ENCODE measurements at places on chromosomes 2 and 18.

DNA sequence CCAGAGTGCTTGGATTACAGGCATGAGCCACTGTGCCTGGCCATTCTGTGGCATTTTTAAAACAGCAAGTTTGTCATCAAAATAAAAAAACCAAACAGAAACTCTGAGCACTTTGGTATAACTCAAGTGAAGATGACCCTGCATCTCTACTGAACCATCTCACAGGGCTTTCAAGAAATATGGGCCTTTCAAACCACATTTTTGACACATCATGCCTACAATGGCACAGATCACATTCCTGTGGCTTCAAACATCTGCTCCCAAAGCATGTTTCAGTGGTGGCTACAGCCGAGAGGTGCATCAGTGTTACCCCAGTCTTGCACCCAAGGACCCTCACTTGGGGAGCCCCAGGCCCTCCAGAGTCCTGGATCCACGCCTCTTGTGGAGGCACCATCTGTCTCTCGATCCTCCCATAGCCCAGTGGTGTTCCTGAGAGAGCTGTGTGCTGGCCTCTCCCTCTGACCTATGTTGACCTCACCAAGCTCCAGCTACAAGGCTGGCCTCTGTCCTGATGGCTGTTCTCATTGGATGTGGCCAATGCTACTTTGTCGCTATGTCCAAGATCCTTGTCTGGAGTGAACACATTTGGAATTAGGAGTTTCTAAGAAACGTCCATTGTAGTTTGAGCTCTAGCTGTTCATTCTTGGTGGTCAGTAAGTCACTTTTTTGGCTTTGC, 55.2 kb upstream of the RALBP1 start:
- no peak for DNase-seq

DNA sequence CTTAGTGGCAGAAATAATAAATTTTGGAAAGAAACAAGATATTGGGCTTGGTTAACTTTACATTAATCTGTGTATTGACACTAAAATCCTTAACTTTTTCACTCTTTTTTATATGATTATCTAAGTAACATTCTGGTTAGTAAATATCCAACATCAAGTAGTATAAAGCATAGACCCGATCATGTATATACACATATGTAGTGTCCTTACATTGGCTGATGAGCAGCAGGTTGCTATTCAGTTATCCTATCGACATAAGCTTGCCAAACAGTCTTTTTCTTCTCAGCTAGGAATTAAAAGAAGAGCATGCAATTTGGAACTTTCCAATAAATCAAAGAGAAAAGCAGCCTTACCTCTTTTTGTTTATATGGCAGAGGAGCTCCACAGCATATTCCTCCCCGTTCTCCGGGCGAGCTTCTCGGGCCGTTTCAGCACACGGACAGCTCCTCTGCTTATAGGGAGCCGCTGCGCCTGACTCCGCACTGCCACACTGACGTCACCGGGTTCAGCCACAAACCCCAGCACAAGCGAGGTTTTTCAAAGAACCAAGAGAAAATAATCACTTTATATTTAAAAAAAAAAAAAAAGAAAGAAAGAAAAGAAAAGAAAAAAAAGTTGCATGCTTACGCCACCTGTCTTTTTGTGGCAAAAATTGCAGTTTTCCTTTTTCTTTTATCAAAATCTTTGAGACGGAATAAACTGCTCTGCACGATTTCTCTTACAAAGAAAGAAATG, at the start of gene SCG2:
SCG2 (minus strand) TSS at position 430 of the 735 bp plus-strand sequence. CDS start 3,079 bp downstream, outside the sequence.
- DNase-seq, result peak; percentile 12

- DNase-seq, result no peak
Measured at GRCh38 chr18:80107426-80107825, 1.6 kb upstream of the ADNP2 start.

GRCh38 chr2:98093611-98094010, 6.6 kb downstream of the VWA3B start:
- DNase-seq, result no peak

GRCh38 chr2:27264753-27265535, 2.1 kb upstream of the SLC30A3 start:
- DNase-seq, result peak; percentile 67

DNA sequence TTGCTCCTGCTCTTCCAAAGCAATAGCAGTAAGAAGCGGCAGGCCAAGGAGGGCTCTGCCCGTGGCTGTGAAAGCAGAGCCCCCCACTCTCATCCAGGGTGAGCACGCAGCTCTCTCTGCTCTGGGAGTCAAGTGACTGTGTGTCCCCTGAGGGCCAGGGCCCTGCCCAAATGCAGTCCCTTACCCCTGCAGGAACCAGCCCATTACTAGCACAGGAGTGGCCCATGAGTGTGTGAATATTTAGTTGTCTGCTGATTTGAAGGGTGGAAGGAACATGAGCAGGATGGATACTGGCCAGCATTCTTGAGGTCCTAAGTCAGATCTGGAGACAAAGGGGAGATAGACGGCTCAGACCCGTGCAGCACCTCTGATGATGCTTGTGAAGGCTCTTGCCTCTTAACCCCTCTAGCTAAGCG, 69.7 kb upstream of the FOSL2 start:
- no peak for DNase-seq

DNA sequence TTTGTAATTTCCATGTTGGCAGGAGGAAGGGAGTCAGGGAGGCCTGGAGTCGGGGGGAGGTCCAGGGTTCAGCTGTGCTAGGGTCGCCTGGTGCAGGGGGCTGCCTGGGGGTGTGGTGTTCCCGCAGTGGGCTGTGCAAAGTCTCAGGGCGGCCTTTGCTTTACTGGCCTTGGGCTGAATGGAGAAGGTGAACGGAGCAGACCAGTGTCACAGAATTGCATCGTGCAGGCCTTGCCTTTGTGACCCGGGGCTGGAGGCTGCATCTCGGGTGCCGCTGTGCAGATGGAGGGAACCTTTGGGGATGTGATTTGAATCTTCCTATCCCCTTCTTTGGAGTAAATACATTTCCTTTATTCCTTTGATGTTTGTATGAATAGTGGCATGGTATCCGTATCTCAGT, 8.8 kb downstream of the SNTG2 start:
- DNase-seq, result no peak

- DNase-seq, result no peak
Measured at GRCh38 chr2:232240906-232241305, 137.6 kb upstream of the ALPP start.

GRCh38 chr2:207464007-207464406, 65.8 kb upstream of the CREB1 start:
- DNase-seq, result no peak

GRCh38 chr2:21050164-21050563, 6.3 kb upstream of the APOB start:
- DNase-seq, result no peak

DNA sequence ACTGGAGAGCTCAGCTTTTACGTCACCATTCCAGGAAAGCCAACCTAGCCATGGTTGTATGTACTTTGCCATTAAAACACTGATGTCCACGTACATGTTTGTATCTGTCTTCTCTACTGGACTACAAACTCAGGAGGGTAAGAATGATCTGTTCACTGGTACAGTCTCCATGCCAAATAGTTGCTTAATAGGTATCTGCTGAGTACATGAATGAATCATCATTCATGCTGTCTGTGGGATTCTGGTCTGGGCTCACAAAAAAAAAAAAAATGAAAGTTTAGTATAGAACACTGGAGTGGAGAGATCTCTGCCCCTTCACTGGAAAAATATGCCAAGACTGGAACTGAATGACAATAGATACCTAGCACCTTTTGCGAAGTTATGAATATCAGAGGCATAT, 102.6 kb upstream of the ITGA4 start:
- no peak for DNase-seq

GRCh38 chr18:11996190-11996754, 15.0 kb downstream of the IMPA2 start:
- no peak for DNase-seq

DNA sequence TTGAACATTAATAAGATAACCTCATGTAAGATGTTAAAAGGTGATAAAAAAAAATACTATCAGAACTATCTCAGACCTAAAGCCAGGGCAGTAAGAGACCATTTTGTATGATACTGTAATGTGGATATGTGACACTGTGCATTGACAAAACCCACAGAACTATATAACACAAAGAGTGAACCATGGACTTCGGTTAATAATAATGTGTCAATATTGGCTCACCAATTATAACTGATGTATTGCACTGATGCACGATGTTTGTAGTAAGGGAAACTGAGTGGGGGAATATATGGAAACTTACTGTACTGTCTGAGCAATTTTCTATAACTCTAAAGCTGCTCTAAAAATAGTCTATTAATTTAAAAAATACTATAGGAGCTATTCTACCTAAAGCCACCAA, 40.7 kb upstream of the PARD3B start:
- DNase-seq, result no peak

- no peak for DNase-seq
Measured at GRCh38 chr2:110682872-110683271, 5.0 kb upstream of the BUB1 start.

- no peak for DNase-seq
Measured at GRCh38 chr2:97717613-97717995, 4.2 kb downstream of the ZAP70 start.

DNA sequence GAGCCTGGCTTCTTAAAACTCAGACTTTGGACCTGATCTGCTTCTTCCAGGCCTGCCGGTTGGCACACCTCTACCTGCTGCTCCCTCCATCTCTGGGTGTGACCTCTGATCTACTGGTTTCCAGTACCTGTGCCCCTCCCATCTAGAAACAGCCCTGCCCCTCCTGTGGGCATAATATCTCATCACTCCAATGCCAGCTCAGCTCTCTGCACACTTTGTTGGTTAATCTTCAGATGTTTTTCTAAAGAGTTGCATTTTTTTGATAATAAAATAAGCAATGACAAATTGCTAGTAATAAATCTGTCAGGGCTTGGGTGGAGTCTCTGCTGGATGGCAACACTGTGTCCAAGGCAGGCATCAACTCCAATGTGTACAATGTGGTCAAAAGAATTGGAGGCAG, 89.6 kb upstream of the PPP1CB start:
- DNase-seq, result no peak

GRCh38 chr2:188122985-188123384, 168.7 kb upstream of the GULP1 start:
- DNase-seq, result no peak

GRCh38 chr2:108855194-108855593, 68.6 kb downstream of the CCDC138 start:
- DNase-seq, result no peak

- no peak for DNase-seq
Measured at GRCh38 chr2:35938838-35939237, 416.7 kb upstream of the CRIM1 start.

DNA sequence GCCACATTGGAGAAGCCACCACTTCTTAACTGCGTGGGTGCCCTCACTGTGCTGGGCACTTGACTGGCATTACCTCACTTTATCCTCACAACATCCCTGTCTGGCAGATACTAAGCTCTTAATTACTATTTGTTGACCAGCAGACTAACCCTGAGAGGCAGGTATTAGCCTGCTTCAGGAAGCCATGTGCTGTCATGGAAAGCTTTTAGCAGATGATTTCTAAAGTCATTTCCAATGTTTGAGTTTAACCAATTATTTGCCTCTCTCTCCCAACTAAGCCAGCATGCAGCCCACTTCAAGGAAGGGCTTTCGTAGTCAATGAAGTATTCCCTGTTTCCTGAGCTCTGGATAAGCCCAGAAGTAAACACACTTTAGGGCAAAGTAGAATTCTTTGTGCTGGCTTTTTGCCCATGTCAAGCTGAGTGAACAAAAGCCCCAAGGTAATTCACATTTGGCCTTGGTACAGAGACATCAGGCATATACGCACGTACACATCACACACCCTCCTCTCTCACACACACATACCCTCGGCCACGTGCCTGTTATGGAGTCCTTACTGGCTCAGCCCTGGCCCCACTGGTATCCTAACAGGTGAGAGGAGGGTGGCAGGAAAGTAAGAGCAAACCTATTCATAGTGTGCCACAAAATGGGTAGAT, 108.6 kb downstream of the C1D start:
- DNase-seq, result no peak
